ENCODE measurements at places on chromosomes 6 and 20.

DNA sequence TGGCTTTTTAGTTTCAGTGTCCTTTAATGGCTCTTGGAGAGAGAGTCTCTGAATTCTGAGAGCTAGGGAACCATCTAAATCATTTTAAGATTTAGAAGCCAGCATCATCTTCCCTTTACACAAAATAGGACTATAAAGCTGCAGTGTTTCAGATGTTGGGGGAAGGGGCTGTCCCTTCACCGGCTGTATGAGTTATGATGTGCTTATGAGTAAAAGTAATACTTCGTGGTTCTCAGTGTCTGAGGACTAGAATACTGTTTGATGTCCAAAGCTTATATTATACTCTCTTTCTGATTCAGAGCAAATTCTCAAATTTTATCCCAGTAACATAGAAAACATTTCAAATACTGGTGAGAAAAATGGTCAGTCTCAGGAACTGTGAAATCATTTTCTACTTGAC lies 63.5 kb upstream of the FAM8A1 start:
- DNase-seq = no peak

DNA sequence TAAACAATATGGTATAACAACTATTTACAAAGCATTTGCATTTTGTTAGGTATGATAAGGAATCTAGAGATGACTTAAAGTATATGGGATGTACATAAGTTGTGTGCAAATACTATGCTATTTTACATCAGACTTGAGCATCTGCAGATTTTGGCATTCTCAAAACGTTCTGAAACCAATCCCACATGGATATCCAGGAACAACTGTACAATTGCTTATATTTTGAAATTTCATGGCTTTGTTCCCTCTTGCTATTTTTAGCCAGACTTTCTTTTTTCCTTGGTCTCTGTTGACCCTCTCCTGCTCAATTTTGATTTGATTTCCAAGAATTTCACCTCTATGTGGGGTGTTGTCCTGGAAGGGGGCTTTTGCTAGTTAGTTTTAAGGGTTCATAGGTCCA lies 32.9 kb upstream of the UST start:
- no peak for DNase-seq

- DNase-seq = peak; percentile 91
Observed at GRCh38 chr6:136438441-136438840, 111.8 kb downstream of the MAP7 start.

GRCh38 chr20:53390770-53391169 lies 202.9 kb downstream of the ZNF217 start:
- DNase-seq = no peak

- DNase-seq = no peak
Observed at GRCh38 chr6:16146028-16146427, 17.1 kb downstream of the MYLIP start.

DNA sequence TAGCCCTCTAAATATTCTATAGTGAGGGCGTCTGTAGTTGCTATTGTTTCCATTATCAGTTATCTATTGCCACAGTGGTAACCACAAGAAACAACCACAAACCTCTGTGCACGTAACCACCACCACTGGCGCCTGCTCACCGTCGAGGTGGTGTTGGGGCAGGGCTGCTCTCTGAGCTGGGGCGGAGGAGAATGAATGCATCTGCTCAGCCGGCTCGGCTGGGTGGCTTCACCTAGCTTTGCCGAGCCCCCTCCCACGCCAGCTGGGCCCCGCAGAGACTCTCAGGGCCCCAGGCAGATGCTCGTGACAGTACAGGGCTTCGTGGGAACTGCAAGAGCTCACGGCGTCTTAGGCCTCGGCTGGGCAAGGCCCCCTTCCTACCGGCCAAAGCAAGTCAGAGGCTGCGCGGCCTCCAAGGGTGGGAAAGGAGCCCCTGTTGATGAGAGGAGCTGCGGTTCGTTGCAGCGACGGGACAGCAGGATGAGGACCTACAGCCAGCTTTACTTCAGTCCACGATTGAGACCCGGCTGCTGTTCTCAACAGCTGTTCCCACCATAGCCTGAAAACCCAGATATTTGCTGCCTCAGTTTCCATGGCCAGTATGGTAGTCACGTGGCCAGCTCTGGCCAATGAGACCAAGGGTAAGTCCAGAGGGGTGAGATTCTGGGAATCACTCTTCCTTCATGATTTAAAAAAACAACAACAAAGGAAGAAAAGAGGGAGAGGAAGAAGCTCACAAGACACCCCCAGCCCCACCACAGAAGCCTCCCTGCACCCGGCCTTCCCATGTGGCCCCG lies 120.2 kb upstream of the AFDN start:
- no peak for DNase-seq

DNA sequence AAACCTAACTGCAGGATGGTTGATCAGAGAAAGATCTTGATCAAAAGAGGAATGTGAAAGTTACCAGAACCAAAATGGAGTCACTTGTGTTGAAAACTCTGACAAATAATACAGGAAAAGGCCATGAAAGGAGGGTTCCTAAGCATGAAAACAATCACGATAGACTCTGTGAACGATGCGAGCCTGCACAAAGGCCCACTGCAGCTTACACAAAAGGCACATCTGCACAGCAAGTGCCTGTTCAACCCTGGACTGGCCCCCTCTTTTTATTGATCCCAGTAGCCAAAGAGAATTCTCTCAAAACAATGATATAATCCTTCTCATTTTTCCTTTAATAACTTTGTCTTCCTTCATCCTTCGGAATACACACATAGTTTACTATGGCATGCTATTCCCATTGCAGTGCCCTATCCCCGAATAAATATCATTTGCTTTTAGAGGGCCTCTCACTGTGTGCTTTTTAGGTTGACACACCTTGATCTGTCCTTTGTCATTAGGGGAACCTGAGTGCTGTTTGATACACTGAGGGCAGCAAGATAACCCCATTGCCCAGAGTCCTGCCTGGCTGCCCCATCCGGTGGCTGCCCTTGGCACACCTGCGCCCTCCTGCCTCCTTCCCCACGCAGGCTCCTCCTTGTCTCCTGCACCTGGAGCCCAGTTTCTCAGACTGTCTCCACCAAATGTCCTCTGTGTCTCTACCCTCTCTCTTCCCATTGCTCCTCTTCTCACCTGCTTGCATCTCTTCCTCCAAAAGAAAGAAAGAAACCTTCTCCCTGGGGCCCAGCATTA lies 98.3 kb upstream of the FRMD1 start:
- no peak for DNase-seq

DNA sequence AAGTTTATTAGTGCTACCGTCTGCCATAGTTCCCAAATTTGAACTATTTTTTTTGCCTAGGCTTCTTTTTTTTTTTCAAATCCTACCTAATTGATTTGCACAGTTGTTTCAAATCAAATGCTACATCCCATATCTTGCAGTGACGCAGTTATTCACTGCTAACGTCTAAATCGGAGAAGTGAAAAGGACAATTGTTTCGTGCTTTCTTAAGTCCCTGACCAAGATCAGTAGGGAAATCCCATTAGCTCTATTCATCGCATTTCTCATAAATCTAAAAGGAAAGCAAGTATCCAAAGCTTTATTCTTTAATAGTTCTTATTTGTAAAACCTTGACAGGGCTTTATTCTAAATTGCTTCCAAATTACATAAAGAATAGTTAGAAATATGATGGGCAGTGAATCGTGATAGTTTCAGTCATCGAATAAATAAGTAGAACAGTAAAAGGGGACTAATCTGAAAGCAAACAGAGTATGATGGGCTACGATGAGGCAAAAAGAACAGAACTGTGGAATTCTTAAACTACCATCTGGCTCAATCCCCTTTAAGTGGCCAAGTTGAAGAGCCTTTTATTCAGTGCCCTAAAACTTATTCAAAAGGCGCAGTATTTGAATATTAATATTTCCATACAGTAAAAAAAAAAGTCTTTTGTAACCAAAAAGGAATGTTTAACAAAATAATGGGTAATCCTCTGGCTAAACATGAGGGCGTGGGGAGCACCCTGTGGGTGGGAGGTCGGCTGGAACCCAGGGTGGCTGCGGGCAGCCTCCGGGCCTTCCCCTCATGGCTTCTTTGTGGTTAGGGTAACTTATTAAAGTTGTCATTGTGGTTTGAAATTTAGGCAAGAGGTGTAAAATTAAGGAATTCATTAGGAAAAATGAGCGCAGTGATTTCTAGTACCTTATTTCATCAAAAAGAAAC lies 3.0 kb upstream of the ARID1B start:
- DNase-seq = no peak
